ENCODE measurements at places on chromosomes 16 and 17. TPM values are rescaled to one million over a fixed set of nuclear protein-coding genes. Genes with fewer than 3 reads are reported as not detected.

OR1F1 gene
- total RNA-seq: not detected

BTBD17 gene
- total RNA-seq: not detected

TERB1 gene
- total RNA-seq: not detected

XAF1 gene
- 51.5 TPM for total RNA-seq

ABCA8 gene
- 70.7 TPM for total RNA-seq

ABCA10 gene
- 11.2 TPM for total RNA-seq

SLC9A5 gene
- 1.1 TPM for total RNA-seq
